ENCODE measurements at places on chromosomes 13 and 19.

- no peak for DNase-seq
Observed at GRCh38 chr19:39448271-39448670, 2.9 kb downstream of the SUPT5H start.

DNA sequence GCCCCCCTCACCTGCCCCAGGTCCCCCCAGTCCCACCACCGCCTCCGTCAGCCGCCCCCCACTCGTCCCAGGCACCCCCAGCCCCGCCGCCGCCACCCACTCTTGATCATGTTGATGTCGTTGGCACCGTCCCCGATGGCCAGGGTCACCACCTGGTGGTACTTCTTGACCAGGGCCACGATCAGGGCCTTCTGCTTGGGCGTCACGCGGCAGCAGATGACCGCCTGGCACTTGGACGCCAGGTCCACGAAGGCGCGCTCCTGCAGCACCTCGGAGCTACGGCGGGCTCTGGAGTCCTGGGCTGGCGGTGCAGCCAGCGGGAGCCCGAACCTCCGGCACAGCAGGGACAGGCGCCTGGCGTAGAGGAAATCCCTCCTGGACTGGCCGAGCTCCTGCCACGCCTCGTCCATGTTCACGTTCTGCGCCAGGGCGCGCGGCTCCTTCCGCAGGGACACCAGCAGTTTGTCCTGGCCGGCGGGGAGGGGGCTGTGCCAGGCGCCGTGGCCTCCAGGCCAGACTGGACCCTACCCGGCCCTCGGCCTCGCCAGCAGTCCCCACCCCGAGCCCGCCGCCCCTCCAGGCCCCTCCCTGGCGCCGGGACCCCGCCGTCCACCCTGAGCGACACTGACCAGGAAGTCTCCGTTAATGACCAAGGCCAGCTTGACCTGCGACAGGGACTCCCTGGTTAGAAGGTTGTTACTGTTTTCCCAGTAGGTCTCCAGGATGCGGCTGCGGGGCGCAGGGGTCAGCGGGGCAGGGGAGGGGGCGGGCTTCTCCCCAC lies 22.6 kb downstream of the ATP8B3 start:
- no peak for DNase-seq

- DNase-seq, result peak; percentile 54
Observed at GRCh38 chr19:2083174-2083854, 12.8 kb downstream of the MOB3A start.

GRCh38 chr19:3515891-3516422 lies 9.8 kb downstream of the FZR1 start:
- no peak for DNase-seq

DNA sequence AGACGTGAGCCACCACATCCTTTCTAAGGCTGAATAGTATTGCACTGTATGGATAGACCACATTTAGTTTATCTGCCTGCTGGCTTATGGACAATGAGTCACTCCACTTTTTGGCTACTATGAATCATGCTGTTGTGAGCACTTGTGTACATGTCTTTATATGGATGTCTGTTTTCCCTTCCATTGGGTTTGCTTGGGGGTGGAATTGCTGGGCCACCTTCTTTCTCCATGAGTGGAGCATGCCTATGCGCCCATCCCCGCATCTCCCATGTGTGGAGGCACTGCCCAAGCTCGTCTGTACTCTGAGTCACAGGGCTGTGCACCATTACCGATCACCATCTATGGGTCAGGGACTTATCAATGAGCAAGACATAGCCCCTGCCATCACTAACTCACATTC lies 127.2 kb upstream of the GJB6 start:
- no peak for DNase-seq

DNA sequence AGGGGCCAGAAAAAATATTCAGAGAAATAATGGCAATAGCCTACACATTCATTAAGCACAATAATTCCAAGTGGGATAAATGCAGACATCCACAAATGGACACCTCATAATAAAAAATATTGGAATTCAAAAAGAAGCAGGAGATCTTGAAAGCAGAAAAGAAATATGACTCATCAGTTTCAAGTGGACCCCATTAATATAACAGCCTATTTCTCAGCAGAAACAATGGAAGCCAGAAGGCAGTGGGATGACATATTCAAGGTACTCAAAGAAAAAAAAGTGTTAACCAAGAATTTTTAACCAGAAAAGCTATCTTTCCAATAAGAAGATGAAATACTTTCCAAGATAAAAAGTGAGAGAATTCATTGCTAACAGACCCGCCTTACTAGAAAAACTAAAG lies 48.4 kb upstream of the CYP2A13 start:
- DNase-seq, result no peak

GRCh38 chr13:24162604-24163003 lies 2.1 kb downstream of the SPATA13 start:
- no peak for DNase-seq

GRCh38 chr13:66578305-66578704 lies 651.8 kb downstream of the PCDH9 start:
- no peak for DNase-seq

- no peak for DNase-seq
Observed at GRCh38 chr19:51784922-51785690, 9.9 kb upstream of the FPR3 start.

DNA sequence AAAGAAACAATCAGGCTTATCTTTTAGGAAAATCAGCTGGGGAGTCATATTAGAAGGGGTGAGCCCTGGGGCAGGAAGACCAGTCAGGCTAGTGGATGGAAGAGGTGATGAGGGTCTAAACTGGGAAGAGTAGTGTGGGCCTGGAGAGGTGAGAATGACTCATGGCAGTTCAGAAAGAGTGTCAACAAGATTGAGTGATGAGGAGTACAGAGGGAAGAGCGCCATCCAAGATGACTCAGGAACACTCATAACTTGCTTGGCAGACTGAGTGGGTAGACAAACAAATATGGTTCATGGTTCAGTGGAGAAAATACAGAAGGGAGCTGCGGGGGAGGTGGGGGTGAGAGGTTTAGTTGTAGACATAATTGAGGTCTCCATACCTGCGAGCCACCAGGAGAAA lies 17.3 kb upstream of the CLDN10 start:
- no peak for DNase-seq

DNA sequence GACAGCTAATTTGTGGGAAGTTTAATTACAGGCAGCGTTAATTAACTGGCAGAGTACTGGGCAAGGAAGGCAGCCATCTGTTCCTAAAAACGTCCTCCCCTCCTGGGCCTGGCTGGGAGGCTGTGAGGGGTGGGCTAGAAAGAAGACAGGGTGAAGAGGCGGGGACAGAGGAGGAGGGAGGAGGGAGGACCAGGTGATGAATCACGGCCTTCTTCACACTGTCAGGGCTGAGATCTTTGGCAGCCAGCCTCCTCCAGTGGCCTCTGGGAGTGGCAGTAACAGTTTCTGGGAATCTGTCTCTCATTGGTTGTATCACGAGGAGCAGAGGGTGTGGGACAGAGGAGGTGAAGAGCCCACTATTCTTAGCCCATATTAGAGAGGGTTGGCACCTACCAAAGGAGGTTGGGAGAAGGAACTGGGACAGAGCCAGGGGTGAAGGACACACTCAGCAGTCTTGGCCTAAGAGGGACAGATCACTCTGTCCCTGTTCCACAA lies 9.6 kb upstream of the ZNRF4 start:
- no peak for DNase-seq

DNA sequence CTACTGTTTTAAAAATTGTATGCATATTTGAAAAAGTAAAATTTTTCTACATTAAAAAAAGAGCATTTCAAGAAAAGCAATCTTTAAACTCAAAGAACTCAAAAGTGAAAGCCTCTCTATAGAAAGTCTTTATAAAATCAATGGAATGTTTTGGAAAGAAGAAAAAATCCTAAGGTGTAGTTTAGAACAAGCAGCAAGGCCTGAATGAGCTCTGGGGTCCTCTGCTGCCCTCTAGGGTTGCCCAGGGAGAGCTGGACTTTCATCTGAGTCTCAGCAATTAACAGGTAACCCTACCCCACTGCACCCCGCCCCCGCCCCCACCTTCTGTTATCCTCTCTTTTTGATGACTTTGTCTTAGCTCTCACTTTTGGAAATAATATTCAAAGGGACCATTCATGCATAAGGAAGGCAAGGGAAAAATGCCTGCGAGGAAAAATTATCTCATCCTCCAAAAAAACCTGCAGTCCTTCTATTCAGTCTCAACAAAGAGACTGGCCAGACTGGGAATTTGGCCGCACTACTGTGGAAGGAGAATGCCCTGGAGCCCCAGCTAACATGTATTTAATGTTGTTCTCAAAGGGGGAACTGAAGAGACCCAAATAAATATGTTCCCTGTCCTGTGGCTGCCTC lies 24.1 kb downstream of the SLC25A30 start:
- DNase-seq, result no peak

DNA sequence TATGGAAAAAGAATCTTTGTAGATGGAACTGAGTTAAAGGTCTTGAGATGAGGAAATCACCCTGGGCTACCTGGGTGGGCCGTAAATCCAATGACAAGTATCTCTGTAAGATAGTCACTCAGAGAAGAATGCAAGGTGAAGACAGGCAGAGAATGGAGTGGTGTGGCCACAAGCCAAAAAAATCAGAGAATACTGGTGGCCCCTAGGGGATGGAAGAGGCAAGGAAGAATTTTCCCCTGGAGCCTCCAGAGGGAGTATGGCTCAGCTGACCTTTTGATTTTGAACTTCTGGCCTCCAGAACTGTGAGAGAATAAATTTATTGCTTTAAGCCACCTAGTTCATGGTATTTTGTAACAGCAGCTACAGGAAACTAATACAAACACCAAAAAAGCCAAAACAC lies 32.7 kb upstream of the CSNK1A1L start:
- DNase-seq, result no peak

DNA sequence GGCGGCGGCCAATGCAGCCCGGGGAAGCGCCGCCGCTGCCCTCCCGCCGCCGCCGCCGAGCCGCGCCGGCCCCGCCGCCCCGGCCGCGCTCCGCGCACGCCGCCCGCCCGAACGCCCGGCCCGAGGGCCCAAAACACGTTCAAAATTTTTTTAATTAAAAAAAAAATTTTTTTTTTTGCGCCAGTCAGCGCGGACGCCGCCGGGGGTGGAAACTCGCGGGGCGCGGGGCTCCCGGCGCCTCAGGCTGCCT lies 468 bp downstream of the HMGB1 start:
- no peak for DNase-seq

DNA sequence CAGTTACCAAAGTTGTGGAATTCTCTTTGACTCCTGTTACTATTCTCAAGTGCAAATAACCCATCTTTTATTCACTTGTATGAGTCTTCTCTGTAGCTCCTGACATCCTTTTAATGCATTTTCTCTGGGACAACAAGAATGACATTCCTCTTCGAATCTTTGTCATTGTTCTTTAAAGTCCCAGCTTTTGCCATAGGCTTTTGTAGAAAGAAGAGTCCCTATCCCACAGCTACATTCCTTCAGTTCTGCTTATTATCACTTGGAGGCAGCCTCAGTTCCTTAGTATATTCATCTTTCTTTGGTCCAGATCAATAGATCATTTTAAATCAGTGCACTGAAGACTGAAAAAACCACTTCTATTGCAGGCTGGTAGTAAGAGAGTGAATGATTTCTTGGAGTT lies 560.2 kb downstream of the DACH1 start:
- no peak for DNase-seq

DNA sequence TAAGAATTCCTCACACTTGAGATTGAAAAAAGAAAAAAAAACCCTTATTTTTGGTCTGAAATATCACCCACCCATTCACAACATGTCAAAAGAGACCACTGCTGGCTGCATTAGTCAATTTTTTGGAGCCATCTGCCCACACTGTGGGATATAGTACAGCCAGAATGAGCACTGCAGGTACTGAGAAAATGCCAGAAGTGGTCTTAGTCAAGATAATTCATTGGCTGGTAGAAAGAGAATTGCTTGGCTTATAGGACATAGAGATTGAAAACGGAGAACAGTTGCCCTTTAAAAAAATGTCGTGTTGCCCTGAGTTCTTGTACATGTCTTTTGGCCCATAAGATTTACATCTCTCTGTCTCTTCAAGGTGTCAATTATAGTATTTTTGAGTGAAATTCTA lies 1899.5 kb downstream of the OLFM4 start:
- DNase-seq, result no peak

GRCh38 chr13:66528944-66529576 lies 701.1 kb downstream of the PCDH9 start:
- no peak for DNase-seq

GRCh38 chr13:45280011-45280410 lies 61.0 kb downstream of the TPT1 start:
- DNase-seq, result no peak

- no peak for DNase-seq
Observed at GRCh38 chr13:94542917-94543316, 53.0 kb downstream of the TGDS start.

- no peak for DNase-seq
Observed at GRCh38 chr19:36225219-36225892, 10.4 kb downstream of the ZNF146 start.

DNA sequence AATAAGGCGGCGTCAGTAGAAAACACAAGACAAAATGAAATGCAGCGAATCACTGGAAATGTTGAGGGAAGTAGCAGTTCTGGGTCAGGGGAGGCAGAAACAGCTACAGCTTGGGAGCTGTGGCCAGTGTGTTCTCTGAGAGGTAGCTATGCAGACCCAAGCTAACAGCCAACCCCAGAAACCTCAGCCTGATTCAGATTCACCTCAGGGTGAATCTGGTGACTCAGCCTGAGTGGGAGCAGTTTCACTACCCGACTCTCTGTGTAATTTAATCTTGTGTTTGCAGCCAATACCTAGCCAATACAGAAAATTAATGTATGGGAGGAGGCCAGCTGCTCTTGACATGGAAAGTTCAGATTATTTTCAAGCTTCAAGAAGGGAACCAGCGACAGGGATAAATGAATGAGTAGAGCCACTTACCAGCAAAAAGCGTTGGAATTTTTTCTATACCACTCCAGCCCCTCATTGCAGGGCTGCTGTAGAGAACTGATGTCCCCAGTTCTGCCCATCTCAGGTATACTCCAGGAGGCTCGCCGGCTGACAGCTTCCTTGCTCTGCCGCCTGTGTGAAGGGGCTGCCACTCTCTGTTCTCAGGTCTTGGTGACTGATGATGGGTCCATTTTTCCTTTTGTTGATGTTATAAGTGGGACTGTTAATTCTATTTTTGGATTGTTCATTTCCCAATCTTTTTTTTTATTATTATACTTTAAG lies 8.9 kb downstream of the IGFL3 start:
- DNase-seq, result no peak

DNA sequence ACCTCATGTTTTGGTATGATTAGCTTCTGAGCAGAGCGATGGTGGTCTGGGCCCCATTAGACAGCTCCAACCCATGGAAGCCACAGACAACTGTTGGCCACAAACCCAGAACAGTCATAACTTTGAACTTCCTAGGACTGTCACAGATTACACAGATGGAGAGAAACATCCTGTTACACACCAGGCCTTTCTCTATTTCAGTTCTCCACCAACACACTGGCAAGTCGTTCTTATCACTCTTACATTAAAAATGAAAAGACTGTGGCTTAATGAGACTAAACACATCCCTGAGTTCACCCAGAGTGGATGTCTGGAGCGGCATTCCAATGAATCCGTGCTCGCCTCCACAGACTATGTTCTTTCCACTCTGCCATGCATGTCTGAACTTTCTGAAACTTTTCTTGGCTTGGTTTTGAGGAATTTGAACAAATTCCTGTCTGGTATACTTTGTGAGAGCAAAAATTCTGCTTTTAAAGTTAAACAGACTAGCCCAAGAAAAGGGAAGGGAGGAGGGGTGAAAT lies 109.1 kb downstream of the NALCN start:
- DNase-seq, result no peak
